Hematopoietic multipotent progenitor cell treated with erythropoietin and hydrocortisone succinate and interleukin-3 and kit ligand, for 6 days (in vitro differentiated cells): ENCODE measurements at places on chromosomes 5 and 9.

- DNase-seq: no peak
These were observed 145.6 kb downstream of the DAB2IP start for GRCh38 chr9:121797081-121797480.

DNA sequence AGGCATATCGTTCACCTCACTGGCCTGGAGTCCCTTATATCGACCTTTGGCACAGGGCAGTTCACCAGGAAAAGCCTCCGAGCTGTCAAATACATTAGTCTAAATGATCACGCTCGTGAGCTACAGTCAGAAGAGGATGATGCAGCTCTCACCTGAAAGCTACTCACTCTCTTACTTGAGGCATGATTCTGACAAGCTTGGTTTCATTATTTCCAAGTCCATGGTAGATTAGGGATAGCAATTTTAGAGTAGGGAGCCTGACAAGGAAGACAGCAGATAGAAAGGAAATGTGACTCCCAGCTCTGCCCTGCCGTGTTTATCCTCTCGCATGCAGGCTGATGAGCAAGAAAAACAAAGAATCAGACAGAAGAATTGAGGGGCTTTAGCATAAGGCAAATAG, 98.0 kb upstream of the MAP1B start:
- no peak for DNase-seq

DNA sequence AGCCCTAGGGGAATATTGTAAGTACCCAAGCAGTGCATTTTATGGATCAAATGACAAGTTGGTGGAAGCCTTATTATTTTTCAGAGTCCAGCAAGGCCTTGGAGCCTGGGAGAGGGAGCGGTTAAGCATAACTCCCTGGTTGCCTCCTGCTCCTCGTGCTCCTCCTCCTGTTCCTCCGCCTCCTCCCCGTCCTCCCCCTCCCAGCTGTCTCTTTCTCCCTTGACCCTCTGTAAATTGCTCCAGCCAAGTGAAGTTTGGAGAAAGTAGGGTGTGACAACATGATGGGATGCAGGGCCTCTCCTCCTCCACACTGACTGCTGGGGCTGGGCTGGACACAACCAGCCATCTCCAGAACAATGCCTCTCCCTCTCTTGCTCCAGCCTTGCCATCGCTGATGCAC, 586.9 kb downstream of the CCDC171 start:
- DNase-seq: no peak

- no peak for DNase-seq
These were observed 17.9 kb upstream of the GPX8 start for GRCh38 chr5:55141945-55142690.

- DNase-seq: peak; percentile 14
These were observed at the start of gene PCDHB14 for GRCh38 chr5:141223112-141223783. Gene PCDHB14 (plus strand): TSS chr5:141223343. CDS start chr5:141223506, 163 bp downstream.

- DNase-seq: no peak
These were observed 93.9 kb downstream of the LHFPL2 start for GRCh38 chr5:78554670-78555069.

DNA sequence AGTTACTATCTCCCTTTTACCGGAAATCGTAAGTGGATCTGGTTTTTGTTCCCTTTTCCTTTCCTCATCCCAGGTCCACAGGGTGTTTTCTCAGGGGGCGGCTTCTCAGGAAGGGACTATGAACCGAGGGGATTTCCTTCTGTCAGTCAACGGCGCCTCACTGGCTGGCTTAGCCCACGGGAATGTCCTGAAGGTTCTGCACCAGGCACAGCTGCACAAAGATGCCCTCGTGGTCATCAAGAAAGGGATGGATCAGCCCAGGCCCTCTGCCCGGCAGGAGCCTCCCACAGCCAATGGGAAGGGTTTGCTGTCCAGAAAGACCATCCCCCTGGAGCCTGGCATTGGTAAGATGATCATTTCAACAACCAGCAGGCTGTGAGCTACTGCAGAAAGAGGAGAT, 75.8 kb downstream of the GOLPH3 start:
- no peak for DNase-seq

DNA sequence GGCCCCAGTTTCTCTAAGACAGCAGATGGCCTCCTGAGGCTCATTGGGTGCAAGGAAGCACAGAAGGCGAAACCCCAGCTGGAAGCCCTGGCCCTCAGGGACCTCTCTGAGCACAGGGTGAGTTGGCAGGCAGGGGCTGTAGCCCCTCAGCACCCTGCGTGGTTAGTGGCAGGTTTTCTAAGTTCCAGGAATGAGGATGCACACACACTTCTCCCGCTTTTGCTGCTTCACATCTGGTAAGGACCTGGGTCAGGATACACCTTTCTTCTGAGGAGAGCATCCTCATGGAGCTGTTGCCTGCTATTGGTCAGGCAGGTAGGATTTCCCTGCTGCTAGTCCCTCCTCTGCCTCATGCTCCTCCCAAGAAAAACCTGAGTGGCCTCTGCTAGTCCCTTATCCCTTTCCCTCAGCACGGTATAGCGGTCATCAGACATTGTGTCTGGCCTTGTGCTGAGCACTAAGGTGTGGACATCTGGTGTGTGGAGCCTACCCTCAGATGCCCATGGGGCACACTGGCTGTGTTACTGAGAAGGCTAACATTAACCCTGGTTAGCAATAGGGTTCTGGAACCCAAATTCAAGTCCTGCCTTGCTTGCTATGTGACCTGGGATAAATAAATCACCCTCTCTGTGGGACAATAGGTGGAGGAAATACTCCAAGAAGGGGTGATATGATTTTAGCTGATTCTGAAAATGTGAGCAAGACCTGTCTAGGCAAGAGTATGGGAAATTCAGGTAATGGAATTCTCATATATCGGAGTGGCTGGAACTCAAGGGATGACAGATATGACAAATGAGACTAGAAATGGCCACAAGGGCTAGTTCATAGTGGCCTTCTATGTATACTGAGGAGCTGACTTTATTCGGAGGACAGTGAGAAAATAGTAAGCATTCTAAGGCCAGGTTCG, 1.6 kb downstream of the SLC22A4 start:
- DNase-seq: no peak

- no peak for DNase-seq
These were observed 24.4 kb downstream of the SMARCA2 start for GRCh38 chr9:2039294-2040180.

DNA sequence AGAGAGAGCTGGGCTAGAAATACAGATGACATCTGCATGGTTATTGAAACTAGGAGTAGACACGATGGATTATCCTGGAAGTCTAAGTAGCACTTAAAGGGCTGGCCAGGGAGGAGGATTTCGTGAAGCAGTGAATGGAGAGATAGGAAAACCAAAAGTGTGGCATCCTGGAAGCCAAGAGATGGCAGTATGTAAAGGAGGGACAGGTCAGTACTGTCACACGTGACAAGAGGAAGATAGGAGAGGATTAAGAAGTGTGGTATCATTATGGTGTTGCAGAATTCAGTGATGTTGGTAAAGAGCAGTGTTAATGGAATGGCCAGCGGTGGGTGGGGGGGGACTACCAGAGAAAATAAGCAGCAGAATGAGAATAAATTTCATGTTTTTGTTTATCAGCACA, 11.7 kb downstream of the RAD23B start:
- no peak for DNase-seq

GRCh38 chr5:1509346-1510085, 14.2 kb downstream of the LPCAT1 start:
- DNase-seq: no peak

- peak; percentile 72 for DNase-seq
These were observed 1.2 kb downstream of the USP20 start for GRCh38 chr9:129836311-129837007.

DNA sequence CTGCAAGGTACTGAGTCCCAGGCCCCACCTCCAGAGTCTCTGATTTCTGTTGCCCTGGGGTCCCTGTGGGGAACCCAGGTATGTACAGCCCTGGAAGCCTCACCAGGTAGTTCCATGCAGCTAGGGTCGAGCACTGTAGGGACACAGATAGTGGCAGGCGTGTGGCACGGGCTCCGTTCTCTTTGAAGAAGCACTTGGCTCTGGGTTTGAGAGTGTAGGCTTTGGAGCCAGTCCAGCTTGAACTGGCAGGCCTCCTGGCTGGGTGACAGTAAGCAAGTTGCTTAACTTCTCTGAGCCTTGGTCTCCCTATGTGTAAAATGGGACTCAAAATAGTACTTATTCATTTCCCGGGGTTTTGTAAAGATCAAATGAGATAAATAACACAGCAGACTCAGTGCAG, 5.6 kb downstream of the OLFM1 start:
- no peak for DNase-seq

DNA sequence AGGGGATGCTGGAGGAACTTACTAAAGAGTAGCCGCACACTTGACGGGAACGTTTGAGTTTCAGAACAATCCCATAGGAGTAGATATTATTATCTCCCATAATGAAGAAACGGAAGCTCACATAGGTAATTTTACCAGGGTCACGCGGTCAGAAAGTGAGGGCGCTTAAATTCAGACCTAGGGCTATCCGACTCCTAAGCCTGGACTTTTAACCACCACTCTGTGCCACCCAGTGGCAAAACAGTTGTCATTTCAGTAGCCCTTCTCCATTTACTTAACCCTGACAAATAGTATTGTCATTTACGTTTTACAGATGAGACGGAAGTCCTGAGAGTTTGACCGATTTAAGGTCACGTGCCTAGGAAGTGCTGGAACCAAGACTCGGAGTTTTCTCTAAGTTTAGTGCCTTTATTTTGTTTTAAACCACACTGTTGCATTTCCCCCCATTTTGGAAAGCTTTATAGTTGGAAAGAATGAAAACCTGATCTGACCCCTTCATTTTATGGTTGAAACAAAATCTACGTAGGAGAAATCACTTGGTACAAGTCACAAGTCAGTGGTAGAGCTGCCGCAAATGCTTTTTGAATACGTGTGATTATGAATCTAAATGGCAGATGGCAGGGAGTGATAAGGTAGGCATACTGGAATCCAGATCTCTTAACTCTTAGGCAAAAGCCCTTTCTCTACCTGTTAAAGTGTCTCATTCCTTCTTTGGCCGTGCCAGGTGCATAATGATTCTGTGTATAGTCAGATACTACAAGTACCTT, 650 bp downstream of the MRRF start:
- DNase-seq: peak; percentile 85

DNA sequence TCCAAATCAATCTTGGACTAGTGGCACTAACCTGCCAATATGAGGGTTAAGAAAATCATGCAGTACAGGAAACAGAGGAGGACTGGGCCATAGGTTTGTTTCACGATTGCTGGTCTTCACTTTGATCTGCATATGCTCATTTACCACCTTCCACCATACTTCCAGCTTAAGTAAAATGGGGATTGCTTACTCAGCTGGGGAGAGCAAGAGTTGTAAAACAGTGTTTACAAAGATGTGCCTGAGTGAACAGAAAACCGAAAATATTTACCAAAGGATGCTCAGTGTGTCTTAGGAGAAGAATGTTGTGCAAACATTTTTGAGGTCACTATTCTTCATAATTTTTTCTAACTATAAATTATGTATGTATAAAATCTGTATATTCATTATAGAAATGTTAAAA, 65.1 kb upstream of the DNAH5 start:
- DNase-seq: no peak

DNA sequence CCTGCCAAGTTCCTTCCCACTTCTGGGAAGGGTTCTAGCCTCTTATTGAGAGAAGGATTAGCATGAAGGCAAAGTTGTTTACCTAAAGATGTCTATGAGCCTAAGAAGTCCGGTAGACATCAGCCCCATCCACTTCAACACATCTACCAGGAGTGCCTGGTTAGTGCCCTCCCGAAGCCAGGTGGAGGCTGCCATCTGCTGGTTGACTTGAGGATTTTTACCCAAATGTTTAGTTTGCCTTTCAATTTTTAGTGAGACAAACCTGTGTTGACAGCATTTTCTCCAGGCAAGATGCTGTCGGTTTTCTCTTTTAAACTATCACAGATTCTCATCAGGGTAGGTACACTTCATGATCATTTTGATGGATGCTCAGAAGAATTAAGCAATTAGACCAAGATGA, 83.6 kb upstream of the TNFSF8 start:
- peak; percentile 80 for DNase-seq

DNA sequence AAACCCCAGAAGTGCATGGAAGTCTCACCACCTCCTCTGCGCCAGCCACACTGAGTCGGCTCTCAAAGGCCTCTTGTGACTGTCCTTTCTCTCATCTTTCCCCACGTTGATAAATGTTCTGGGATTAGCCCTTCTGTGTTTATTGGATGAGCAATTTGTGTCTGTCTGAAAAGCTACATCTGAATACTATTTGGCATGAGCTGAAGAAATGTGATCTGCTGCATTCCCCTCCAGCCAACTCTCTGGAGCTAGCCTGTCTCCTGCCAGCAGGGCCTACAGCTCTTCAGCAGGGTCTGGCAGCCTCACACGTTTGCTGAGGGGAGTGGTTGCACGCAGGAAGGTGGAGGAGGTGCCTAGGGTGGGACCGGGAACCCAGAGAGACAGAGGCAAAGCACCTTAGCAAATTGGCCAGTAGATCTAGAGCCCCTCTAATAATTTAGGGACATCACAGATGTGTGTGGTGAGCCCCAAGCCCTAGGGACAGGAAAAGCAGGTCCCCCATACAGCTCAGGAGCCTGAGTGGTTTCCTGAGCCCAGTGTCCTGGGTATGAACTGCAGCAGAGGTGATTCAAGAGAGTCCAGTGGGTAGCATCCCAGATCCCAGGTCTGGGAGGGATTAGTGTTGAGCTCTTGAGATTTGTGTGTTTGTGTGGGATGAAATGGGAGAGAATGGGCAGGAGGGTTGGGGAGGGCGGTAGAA, 20.5 kb upstream of the B4GALT1 start:
- no peak for DNase-seq

- no peak for DNase-seq
These were observed 26.8 kb downstream of the NIPAL4 start for GRCh38 chr5:157486861-157487260.

- DNase-seq: no peak
These were observed 69.8 kb downstream of the ANKH start for GRCh38 chr5:14801792-14802191.

DNA sequence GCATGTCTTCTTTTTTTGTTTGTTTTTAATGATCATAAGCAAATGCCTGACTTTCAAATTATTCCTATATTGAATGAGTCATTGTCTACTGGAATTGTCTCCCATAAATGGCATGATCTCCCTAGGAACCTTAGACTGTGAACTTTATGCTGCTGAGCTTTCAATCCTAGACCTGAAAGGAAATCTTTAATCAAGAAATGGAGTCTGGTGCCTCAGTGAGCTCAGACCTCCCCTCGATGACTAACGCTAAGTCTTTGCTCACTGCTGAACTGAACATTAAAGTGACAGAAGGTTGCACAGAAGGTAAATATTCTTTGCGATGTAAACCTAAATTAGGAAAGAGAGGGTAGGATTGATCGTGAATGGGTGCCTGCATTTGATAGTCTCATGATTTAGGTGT, 745.2 kb upstream of the WWC1 start:
- DNase-seq: no peak

GRCh38 chr5:66443462-66444130, 152.6 kb upstream of the MAST4 start:
- no peak for DNase-seq

DNA sequence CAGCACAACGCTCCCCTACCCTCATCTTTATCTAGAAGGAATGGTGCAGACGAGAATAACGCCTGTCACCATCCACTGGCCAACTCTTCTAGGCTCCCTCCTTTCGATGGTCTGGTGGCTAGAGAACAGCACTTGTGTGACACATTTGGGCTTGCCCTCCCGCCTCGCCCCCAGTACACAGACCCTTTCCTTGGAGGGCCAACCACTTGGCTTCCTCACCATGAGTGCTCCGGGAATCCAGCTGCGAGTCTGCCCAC, 1.4 kb downstream of the GNAQ start:
- peak; percentile 81 for DNase-seq

- DNase-seq: no peak
These were observed 50.0 kb upstream of the ADAMTSL1 start for GRCh38 chr9:18423791-18424531.
